ENCODE measurements at places on chromosomes 2 and 18.

DNA sequence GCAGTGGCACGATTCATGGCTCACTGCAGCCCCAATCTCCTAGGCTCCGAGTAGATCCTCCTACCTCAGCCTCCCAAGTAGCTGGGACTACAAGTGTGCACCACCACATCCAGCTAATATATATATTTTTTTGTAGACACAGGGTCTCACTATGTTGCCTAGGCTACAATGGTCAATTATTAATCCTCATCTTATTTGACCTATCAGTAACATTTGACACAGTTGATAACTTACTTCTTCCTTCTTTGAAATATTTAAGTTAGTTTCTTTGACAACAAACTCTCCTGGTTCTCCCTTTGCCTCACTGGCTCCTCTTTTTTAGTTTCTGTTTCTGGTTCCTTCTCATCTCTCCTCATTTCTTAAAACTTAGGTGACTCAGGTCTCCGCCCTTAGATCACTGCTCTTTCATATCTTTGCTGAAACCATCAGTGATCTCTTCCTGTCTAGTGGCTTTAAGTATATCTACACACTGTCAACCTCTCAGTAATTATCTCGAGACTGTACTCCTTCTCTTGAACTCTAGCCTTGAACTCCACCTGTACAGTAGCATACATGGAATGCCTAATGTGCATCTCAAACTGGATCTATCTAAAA, 11.5 kb downstream of the PGAP1 start:
- no peak for DNase-seq

DNA sequence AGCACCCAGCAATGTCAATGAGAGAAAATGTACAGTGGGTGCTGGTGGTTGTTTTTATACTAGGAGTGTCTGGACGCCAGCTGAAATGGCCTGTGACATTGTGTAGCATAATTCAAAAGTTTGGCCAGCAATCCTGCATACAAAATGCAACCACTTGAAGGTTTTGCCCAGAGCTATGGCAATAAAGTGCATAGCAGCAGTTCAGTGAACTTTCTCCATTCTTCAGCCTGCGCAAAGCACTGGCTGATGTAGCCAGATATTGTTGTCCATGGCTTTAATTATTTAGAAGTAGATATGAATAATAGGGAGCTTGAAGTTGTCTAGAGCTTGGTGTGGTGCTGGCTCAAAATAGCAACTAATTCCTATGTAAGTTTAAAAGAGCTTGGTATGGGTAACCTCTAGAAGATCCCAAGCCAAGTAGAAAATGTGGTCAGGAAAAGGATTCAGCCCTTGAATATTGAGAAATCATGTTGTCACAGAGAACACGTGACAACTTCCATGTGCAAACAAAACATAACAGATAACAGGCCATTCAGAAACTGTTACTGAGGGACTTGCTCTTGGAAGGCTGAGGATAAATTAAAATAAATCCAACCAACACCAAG, 33.3 kb upstream of the PGAP1 start:
- no peak for DNase-seq

- no peak for DNase-seq
Measured at GRCh38 chr2:76445880-76446279, 735.2 kb upstream of the GCFC2 start.

DNA sequence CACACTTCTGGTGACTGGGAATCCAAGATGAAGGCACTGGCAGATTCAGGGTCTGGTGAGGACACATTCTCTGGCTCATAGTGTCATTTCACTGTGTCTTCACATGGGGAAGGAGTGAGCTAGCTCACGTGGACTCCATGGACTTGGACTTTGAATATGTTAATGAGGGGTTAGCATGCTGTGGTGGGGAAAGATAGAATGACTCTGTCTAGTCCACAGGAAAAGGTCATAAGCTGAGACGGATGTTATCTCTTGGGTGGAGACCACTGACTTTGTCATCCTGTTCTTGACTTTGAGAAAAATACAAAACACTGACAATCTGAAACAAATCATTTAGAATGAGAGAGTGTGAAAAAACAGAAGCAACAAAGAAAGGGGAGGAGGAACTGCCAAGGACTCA, 145.9 kb downstream of the PIK3C3 start:
- DNase-seq: no peak

DNA sequence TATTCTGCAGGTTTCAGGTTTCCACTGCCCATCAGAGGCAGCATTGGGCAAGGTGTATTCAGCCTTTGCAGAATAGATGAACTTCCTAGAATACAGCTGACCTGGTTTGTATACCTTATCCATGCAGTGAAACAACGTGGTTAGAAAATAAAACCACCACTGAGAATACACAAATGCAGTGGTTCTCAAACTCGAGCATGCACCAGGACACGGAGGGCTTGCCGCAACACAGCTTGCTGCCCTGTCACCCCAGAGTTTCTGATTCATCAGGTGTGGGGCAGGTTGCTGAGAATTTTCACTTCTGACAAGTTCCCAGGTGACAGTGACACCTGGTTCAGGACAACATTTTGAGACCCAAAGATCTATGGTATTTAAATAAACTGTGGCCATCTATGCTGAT, 23.4 kb upstream of the C1D start:
- DNase-seq: no peak

Measured in PC-9 (cell line).